Stimulated activated CD4-positive, alpha-beta T cell treated with anti-CD3 and anti-CD28 coated beads, Interleukin-4, amount 100 ng/mL, for 1 hour (primary cell): ENCODE measurements at places on chromosomes 1 and 21.

- DNase-seq: no peak
Observed at GRCh38 chr1:99131546-99131945, 126.9 kb upstream of the PLPPR5 start.

GRCh38 chr1:62417351-62417999 lies 19.4 kb upstream of the USP1 start:
- no peak for DNase-seq

GRCh38 chr21:18104802-18105201 lies 139.8 kb upstream of the CHODL start:
- DNase-seq: no peak

- DNase-seq: no peak
Observed at GRCh38 chr21:42348762-42349161, 2.0 kb downstream of the TFF2 start.
